ENCODE measurements at places on chromosomes 5 and 9.

- no peak for DNase-seq
These were observed 35.2 kb upstream of the PSD2 start for GRCh38 chr5:139760066-139761056.

DNA sequence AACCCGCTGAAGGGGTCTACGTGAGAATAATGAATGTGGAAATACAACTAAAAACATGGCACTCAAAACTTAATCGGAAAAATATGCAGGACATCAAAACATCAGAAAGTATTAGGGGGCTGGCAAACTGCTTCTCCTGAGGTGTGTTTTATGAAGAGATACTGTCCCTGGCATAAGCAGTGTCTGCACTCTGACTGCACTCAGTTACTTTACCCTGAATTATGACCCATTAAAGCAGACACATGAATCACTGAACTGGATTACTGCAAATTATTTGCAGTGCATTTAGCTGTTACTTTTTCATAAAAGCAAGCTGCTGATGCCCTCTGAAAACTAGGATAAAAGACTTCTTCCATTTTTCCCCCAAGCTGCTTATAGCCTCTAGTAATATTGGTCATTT lies 164.9 kb downstream of the AP3B1 start:
- no peak for DNase-seq

GRCh38 chr5:91848453-91848852 lies 465.3 kb upstream of the ARRDC3 start:
- peak; percentile 23 for DNase-seq

- DNase-seq = no peak
These were observed 189.4 kb downstream of the COMMD10 start for GRCh38 chr5:116274251-116274650.

DNA sequence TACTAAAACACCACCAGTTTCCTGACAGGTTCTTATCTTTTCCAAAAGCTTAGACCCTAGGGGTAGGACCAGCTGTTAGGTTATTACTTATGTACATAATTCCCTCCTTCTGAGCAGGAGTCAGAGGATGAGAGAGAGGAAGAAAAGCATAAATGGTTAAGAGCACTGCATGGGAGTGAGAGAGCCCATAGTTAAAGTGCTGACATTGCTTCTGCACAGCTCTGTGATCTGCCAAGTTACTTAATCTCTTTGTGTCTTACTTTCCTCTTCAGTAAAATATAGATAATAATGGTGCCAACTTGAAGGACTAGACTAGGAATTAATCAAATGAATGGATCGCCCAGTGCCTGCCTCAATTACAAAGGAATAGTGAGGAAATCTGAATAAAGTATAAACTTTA lies 66.4 kb downstream of the NRG2 start:
- DNase-seq = no peak

- DNase-seq = no peak
These were observed 21.9 kb downstream of the ROPN1L start for GRCh38 chr5:10463566-10463965.

DNA sequence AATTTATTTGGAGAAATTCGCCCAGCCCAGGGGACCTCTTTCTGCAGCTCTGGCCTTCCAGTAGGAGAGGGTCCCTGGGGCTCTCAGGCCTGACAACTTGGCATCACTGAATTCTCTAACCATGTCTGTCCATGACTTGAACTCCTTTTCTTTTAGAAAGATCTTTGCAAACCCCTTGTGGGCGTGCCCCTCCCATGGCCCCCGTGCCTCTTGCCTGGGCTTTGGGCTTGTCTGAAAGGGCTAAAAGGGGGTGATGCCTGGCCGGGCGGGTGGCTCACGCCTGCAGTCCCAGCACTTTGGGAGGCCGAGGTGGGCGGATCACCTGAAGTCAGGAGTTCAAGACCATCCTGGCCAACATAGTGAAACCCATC lies 3.2 kb upstream of the SQSTM1 start:
- no peak for DNase-seq

Measured in cardiac fibroblast (primary cell).